Vagina (tissue), 2 donors: ENCODE measurements at places on chromosomes 1 and 21. TPM values are rescaled to one million over a fixed set of nuclear protein-coding genes. Genes with fewer than 3 reads are reported as not detected.

The CACNA1S gene
- total RNA-seq, result not detected

The AGMAT gene
- 1.5 TPM for total RNA-seq

The SERPINC1 gene
- total RNA-seq, result not detected

The HTR6 gene
- total RNA-seq, result not detected

The CFHR4 gene
- total RNA-seq, result not detected

The ADAR gene
- total RNA-seq, result 92.1 TPM

The SOAT1 gene
- 10.3 TPM for total RNA-seq

The CD1E gene
- 2.5 TPM for total RNA-seq

- H3K4me1 ChIP-seq, result peaks cover 8% of the 10 kb centered on the region
- H3K27ac ChIP-seq, result peak overlapping the region; percentile 44
- no peak for DNase-seq
- no peak overlapping the region for H3K4me3 ChIP-seq
- no peaks in the 10 kb centered on the region for H3K36me3 ChIP-seq
- H3K27me3 ChIP-seq, result no peaks in the 10 kb centered on the region
These were observed 86.5 kb upstream of the KAZN start for GRCh38 chr1:14511796-14512585.

DNA sequence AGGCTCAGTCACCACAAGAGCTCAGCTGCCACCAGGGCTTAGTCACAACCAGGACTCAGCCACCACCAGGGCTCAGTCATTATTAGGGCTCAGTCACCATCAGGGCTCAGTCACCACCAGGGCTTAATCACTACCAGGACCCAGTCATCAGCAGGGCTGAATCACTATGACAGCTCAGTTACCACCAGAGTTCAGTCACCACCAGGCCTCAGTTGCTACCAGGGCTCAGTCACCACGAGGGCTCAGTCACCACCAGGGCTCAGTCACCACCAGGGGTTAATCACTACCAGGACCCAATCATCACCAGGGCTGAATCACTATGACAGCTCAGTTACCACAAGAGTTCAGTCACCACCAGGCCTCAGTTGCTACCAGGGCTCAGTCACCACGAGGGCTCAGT, 196.2 kb downstream of the NPHP4 start:
- no peak overlapping the region for H3K27ac ChIP-seq

DNA sequence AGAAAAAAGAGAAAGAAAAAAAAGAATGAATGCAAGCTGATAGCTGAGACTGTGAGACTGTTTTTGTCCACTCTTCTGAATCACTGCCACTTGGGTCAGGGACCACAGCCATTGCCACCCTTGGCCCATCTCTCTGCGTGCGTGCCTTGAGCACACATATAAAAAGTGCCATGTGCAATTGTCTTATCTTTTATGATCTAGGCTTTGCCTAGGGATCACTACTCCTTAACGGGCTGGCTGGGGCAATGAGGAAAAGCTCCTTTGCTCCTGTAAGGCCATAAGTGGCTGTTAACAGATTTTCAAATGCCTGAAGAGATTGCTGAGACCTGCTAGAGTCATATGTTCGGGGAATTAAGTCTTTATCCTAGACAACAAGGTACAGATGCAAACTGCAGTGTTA, 8.2 kb downstream of the SPATA46 start:
- H3K27me3 ChIP-seq, result no peaks in the 10 kb centered on the region
- no peak overlapping the region for H3K27ac ChIP-seq
- DNase-seq, result no peak
- H3K36me3 ChIP-seq, result no peaks in the 10 kb centered on the region
- peaks cover 5% of the 10 kb centered on the region for H3K4me1 ChIP-seq

- no peaks in the 10 kb centered on the region for H3K27me3 ChIP-seq
- no peaks in the 10 kb centered on the region for H3K36me3 ChIP-seq
- H3K4me3 ChIP-seq, result no peak overlapping the region
- H3K27ac ChIP-seq, result no peak overlapping the region
These were observed 730.7 kb upstream of the ZP4 start for GRCh38 chr1:238621405-238621804.

DNA sequence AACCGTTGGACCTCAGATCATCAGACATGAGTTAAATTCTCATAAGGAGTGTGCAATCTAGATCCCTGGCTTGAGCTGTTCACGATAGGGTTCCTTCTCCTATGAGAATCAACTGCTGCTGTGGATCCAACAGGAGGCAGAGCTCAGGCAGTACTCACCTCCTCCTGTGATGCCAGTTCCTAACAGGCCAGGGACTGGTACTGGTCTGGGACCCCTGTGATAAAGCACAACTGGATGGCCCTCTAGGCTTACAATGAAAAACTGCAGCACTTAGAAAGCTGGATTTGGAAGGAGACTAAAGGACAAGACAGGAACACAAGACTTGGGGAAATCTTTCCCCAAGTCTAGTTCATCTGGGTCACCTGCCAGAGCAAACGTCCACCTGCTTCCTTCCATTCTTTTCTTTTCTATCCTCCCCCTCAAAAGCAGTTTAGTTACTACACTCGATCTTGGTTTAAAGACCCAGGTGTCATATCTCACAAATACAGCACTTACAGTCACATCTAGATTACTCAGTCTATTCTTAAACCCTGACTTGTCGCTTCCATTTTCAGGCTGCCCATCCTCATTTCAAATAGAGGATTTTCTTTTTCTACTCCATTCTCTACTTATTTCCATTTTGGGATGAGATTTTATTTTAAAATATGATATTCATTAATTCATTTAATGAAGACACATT, 59.8 kb downstream of the PTPN14 start:
- DNase-seq, result no peak
- peaks cover 5% of the 10 kb centered on the region for H3K4me1 ChIP-seq
- H3K4me3 ChIP-seq, result no peak overlapping the region
- no peak overlapping the region for H3K27ac ChIP-seq
- H3K27me3 ChIP-seq, result no peaks in the 10 kb centered on the region
- H3K36me3 ChIP-seq, result no peaks in the 10 kb centered on the region

GRCh38 chr1:169486281-169487051, 722 bp upstream of the SLC19A2 start:
- H3K27ac ChIP-seq, result peak overlapping the region; percentile 89
- DNase-seq, result no peak
- no peaks in the 10 kb centered on the region for H3K36me3 ChIP-seq
- H3K27me3 ChIP-seq, result no peaks in the 10 kb centered on the region
- peak overlapping the region; percentile 68 for H3K4me3 ChIP-seq

- peak overlapping the region; percentile 80 for H3K27ac ChIP-seq
- peaks cover 55% of the 10 kb centered on the region for H3K4me1 ChIP-seq
These were observed 857.4 kb downstream of the USP25 start for GRCh38 chr21:16587141-16587581.

DNA sequence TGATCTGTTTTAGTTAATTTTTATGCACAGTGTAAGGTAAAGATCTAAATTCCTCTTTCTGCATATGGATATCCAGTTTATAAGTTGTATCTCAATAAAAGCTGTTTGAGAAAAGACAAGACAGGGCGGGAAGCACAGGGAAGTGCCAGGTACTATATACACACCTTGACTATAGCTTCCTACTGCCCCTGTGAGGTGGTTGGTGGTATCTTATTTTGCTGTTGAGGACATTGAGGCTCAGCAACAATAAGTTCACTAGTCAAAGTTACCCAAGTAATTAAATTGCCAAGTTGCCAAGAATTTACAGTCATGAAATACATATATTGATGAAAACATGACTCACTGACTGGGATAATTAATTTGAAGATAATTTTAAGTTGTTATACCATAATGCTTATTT, 109.1 kb downstream of the CD247 start:
- H3K4me3 ChIP-seq, result no peak overlapping the region
- H3K27me3 ChIP-seq, result no peaks in the 10 kb centered on the region
- no peak for DNase-seq
- no peak overlapping the region for H3K27ac ChIP-seq
- no peaks in the 10 kb centered on the region for H3K4me1 ChIP-seq

DNA sequence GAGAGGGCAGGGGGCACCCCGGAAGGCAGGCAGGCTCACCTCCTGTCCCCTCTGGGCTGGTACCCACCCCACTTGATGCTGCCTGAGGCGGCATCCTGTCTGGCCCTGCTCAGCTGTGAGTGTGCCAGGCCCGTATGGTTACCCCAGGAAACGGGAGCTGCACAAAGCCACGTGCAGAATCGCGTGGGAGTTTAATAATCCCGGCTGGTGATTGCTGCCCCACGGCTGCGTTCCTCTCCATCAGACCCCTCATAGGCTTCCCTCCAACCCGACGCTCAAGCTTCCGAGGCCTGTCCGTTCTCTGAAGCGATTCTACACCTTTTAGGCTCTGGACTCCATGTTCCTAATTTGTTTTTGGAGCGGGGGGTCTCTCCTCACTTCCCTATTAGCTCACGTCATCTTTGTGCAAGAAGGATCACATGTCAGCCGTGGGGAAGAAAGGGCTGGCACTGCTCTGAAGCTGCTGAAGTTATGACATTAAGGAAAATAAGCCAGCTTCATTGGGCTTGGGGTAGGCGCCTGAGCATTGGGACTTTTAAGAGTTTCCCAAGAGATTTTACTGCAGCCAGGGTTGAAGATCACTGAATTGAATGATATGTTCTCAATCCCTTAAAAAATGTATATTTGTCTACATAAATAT, 1.1 kb upstream of the B3GALT5 start:
- no peak overlapping the region for H3K4me3 ChIP-seq
- no peaks in the 10 kb centered on the region for H3K27me3 ChIP-seq
- H3K36me3 ChIP-seq, result no peaks in the 10 kb centered on the region
- no peak overlapping the region for H3K27ac ChIP-seq

- H3K4me1 ChIP-seq, result peaks cover 55% of the 10 kb centered on the region
- no peak overlapping the region for H3K4me3 ChIP-seq
- H3K27me3 ChIP-seq, result no peaks in the 10 kb centered on the region
- peaks cover 4% of the 10 kb centered on the region for H3K36me3 ChIP-seq
- H3K27ac ChIP-seq, result no peak overlapping the region
- DNase-seq, result no peak
These were observed 32.6 kb downstream of the RNF11 start for GRCh38 chr1:51268634-51269033.

DNA sequence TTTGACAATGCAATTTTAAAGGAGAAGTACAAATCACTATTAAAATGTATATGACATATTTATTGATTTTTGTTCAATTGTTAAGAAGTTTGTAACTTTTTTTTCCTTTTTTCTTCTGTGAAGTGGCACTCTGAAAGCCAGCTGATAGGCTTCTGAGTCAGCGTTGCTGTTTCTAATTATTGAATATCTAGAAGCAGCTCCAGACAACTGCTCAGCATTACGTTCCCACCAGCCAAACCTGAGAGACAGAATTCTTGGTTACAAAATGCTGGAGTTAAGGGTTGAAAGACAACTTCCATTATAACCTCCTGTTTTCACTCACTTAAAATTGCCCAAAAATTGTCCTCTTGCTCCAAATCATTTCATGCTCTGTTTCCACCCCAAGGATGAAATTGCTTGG, 31.4 kb upstream of the LMX1A start:
- no peaks in the 10 kb centered on the region for H3K27me3 ChIP-seq
- no peak overlapping the region for H3K4me3 ChIP-seq
- DNase-seq, result no peak
- no peak overlapping the region for H3K27ac ChIP-seq
- peaks cover 13% of the 10 kb centered on the region for H3K4me1 ChIP-seq

DNA sequence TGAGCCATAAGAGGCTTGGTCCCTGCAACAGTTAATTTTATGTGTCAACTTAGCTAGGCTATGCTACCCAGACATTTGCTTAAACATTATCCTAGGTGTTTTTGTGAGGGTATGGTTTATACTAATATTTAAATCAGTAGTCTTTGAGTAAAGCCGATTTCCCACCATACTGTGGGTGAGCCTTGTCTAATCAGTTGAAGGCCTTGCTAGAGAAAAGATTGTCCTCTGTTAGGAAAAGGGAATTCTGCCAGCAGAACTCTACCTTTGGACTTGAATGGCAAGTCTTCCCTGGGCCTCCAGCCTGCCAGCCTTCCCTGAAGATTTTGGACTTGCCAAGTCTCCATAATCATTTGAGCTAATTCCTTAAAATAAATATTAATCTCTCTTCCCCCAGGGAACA, 23.9 kb downstream of the RHBDL2 start:
- no peak overlapping the region for H3K4me3 ChIP-seq
- H3K27me3 ChIP-seq, result no peaks in the 10 kb centered on the region
- H3K4me1 ChIP-seq, result no peaks in the 10 kb centered on the region
- H3K36me3 ChIP-seq, result no peaks in the 10 kb centered on the region
- no peak for DNase-seq

DNA sequence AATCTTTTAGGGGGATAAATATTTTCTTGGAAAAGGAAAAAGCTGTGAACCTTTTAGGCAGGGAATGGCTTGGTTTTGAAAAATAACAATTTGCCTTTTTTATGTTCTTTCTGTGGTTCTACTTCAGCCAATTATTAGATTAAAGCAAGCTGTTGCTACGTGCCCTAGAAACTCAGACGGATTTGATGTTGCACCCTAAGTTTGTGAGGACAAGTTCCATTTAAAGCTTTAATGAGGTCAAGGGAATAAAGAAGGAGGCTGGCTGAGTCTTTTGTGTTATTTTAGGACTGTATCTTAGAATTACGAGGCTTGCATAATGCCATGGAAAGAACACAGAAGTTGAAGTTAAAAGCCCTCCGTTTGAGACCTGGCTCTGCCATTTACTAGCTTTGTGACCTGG, 216.9 kb downstream of the NUF2 start:
- no peak for DNase-seq
- H3K4me1 ChIP-seq, result no peaks in the 10 kb centered on the region
- no peaks in the 10 kb centered on the region for H3K27me3 ChIP-seq
- H3K4me3 ChIP-seq, result no peak overlapping the region
- no peaks in the 10 kb centered on the region for H3K36me3 ChIP-seq

- no peak for DNase-seq
- H3K27me3 ChIP-seq, result no peaks in the 10 kb centered on the region
- no peak overlapping the region for H3K27ac ChIP-seq
- no peaks in the 10 kb centered on the region for H3K36me3 ChIP-seq
These were observed 12.4 kb upstream of the UHMK1 start for GRCh38 chr1:162485236-162485635.

- H3K4me3 ChIP-seq, result no peak overlapping the region
- no peaks in the 10 kb centered on the region for H3K4me1 ChIP-seq
- no peaks in the 10 kb centered on the region for H3K36me3 ChIP-seq
- H3K27me3 ChIP-seq, result no peaks in the 10 kb centered on the region
- no peak for DNase-seq
These were observed 63.2 kb downstream of the SYDE2 start for GRCh38 chr1:85137660-85138059.

GRCh38 chr1:26164036-26164860, 4.5 kb downstream of the C1orf232 start:
- DNase-seq, result no peak
- H3K4me1 ChIP-seq, result peaks cover 14% of the 10 kb centered on the region
- no peaks in the 10 kb centered on the region for H3K27me3 ChIP-seq
- H3K36me3 ChIP-seq, result no peaks in the 10 kb centered on the region
- peak overlapping the region; percentile 16 for H3K27ac ChIP-seq

DNA sequence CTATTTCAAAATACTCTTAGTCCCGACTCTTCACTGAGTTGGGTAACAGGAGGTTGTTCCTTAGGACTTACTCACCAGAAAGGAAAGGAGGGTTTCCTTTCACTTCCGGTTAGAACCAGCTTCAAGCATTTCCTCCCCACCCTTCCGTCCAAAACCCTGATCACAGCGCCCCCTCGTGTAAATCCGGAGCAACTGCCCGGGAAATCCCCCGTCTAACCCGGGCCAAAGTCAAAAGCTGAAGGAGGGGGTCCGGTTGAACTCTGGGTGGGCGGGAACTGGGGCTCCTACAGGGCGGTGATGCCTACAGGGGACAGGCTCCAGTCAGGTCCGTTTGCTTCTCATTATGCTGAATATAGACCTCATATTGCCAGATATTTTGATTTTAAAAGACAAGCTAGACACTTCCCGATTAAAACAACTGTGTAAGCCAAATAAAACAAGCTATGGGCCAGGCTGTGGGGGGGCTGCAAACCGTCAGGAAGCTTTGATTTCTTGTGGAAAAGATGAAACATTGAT, 15.0 kb upstream of the MTARC2 start:
- no peaks in the 10 kb centered on the region for H3K4me1 ChIP-seq
- H3K27ac ChIP-seq, result peak overlapping the region; percentile 17
- no peaks in the 10 kb centered on the region for H3K27me3 ChIP-seq
- DNase-seq, result no peak
- peak overlapping the region; percentile 29 for H3K4me3 ChIP-seq
